ENCODE measurements at places on chromosomes 2 and 18.

- DNase-seq, result no peak
Observed at GRCh38 chr2:170477630-170478029, 237.5 kb upstream of the SP5 start.

- DNase-seq, result no peak
Observed at GRCh38 chr18:31436825-31437224, 10.7 kb upstream of the DSG3 start.

GRCh38 chr2:98541489-98541888, 66.8 kb downstream of the COA5 start:
- no peak for DNase-seq

- no peak for DNase-seq
Observed at GRCh38 chr2:235293061-235293460, 200.8 kb upstream of the AGAP1 start.

DNA sequence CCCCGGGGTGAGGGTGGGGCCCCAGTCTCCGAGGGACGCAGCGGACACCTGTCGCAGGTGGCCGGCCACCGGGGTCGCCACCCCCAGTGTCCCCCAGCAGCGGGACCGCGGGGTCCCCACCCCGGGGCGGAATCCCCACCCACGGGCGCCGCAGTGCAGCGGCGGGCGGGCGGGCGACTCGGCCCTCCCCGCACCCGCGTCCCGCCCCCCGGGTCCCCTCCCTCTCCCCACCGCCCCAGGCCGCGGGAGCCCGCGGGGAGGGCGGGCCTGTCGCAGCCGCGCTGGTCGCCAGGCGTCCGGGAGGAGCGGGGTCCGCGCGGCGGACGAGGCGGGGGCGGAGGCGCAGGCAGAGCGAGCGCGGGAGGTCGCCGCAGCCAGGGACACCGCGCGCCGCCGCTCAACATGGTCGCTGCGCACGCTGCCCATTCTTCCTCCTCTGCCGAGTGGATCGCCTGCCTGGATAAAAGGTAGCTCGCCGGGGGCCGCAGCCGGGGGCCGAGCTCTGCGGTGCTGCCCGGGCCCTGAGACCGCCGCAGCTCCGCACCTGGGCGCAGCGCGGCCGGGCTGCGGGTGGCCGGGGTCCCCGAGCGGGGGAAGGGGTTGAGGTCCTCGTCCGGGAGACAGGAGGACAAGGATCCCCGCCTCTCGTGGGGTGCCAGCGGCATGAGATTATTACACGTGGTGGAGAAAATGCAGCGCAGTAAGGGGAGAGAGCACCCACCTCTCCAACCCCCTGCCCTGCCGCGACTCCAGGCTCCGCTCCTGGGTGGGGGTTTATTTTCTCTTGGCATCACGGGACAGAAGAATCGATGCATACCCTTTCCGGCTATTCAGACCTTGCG, at the start of gene RAPGEF4:
RAPGEF4 (plus strand) TSS at position 264 of the 842 bp plus-strand sequence; CDS start at position 403, 139 bp downstream.
- no peak for DNase-seq

GRCh38 chr18:64164883-64165282, 16.0 kb upstream of the LINC00305 start:
- no peak for DNase-seq

GRCh38 chr2:8577573-8577972, 104.3 kb upstream of the ID2 start:
- DNase-seq, result no peak

DNA sequence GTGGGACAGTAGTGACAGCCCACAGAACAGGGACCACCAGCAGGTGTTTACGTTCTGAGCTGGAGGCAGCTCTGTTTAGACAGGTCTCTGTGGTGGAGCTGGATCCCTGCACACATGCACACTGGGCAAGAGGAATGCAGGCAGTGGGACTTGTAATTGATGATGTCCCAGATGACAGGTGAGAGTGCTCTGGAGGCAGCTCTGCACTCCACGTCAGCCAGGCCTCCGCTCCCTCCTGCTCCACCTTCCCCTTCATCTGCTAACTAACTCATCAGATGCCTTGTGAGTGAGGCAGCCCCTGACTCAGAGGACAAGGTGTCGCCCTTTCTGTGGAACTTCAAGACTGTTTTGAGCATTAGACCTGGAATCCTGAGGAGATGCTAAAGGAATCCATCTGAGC, 53.2 kb downstream of the SH3YL1 start:
- DNase-seq, result no peak

DNA sequence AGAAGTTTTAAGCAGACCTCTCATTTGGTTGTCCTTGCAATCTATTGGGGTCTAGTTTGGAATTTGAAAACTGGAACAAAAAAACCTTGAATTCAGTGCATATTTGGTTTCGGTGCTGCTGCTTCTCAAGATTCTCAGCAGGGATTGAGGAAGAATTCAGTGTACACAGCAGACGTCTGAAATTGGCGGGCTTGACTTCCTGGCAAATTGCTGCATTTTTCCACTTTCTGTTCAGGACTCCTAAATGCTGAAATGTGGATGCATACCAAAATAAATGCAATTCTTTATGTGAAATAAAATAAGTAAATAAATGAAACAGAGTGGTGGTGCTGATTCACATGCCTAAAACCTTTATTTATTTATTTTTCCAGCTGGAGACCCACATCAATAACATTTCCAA, 332.4 kb upstream of the KYNU start:
- DNase-seq, result no peak

DNA sequence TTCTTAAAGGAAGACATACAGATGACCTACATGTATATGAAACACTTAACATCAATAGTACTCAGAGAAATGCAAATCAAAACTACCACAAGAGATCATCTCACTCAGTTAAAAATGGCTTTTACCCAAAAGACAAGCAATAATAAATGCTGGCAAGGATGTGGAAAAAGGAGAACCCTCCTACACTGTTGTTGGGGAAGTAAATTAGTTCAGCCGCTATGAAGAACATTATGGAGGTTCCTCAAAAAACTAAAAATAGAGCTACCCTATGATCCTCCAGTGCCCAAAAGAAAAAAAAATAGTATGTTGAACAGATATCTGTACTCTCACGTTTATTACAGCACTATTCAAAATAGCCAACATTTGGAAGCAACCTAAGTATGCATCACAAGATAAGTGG, 1579.4 kb upstream of the TMEFF2 start:
- no peak for DNase-seq

DNA sequence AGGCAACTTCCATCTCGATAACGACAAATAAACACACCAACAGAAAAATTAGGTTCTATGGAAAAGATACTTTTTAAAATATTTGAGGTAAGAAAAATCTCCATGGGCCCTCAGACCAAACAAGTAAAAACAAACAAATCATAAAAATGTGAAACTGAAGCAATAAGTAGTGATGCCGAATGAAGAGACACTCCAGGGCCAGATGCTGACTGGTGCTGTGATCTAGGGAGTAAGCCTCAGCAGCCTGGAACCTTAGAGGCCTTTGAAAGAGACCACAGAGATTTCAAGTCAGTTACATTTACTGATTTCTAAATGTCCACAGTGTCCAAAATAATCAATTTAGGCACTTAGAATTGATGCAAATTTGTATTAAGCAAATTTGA, 1144.7 kb downstream of the CNTNAP5 start:
- DNase-seq, result no peak

DNA sequence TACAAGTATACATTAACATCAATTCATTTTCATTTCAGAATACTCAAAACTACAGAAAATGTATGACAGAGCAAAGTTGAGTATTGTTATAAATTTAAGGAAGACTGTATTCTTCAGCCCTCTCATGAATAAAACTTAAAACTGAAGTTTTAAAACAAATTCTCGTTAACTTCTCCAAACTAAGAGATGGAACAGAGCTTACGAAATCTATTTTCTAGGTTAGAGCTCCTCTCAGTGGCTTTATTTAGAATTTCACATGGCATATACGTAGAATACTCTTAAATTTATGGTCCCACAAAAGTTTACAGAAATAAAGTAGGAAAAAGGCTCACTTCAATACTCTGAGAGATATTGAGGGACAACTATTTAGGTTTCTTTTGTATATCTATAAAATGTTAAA, 612.1 kb downstream of the KCNJ3 start:
- no peak for DNase-seq

GRCh38 chr2:241432824-241433448, 75.4 kb downstream of the STK25 start:
- no peak for DNase-seq

GRCh38 chr2:177733-178132, 86.1 kb downstream of the SH3YL1 start:
- DNase-seq, result no peak

DNA sequence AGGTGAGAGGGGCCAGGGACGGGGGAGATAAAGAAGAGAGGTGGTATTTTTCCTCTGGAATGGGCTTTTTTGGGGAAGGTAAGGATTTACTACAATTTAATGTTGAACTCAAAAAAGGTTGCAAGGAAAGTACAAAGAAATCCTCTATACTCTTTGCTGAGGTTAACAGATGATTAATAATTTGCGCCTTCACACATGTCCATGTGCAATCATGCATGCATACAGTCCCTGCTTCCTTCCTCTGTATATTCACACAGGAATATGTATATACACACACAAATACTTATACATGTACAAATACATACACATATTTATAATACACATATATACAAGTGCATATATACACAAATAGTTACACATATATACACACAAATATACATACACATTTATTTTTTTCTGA, 193.4 kb downstream of the NBAS start:
- DNase-seq, result no peak

DNA sequence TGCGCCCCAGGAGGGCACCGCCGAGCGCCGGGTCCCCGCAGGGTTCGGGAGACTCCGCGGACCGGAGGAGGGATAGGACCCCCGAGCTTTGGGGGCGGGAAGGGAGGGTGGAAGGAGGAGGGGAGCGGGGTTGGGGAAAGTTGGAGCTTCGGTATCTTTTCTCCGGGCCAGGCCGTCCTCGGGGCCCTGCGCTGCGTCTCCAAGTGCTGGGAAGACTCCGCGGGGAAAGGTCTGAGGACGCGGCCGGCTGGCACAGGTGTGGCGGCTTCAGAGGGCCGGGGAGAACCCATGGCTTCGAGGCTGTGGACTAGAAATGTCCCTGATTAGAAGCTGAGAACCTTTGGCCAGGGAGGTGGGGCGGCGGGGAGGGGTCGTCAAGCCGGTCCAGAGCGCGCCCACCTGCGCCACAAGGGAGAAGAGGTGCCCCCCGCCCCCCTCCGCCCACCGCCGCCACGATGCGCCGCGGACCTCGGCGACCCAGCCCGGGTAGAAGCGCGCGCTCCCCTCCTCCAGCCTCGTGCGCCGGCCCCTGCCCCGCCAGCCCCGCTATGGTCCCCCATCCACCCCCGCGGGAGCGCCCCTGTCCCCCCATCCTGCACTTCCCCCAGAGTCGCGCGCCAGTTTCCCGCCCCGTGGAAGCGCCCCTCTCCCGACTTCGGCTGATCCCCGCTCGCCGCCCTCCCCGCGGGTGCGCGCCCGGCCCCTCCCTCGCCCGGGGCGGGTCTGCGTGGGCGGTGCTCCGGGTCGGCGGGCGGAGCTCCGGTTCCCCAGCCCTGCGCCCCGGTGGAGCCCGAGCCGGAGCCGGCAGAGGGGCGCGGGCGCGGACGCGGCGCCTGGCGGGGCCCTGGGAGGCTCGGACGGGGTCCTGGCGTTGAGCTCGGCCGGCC, at the start of gene SNTG2:
SNTG2 (plus strand) TSS at position 770 of the 887 bp plus-strand sequence. CDS start 148 bp downstream, outside the sequence.
- DNase-seq, result no peak

GRCh38 chr2:55862246-55862645, 61.3 kb downstream of the EFEMP1 start:
- no peak for DNase-seq

DNA sequence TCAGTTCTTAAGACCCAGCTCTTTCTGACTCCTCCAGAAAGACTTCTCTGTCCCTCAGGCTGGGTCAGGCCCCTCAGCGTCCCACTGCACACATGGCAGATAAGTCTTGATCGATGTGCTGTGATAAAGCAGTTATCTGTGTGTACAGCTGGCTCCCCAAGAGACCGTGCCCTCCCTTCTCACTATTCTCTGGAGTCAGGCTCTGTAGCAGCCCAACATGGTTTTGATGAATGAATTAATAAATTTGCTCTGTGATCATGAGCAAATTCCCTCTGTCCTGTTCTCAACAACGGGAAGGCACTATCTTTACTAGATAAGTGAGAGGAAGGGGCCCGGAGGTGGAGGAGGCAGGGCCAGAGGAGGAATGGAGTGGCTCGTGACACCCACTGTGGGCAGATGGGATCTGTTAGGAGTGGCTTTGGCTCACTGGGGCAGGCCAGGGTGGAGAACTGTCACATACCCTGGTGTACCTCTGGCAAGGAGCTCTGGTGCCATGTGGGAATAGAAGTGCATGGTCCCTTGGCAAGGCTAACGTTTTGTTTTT, 48.3 kb downstream of the ZFP36L2 start:
- no peak for DNase-seq

- DNase-seq, result no peak
Observed at GRCh38 chr18:40577239-40577980, 1377.6 kb upstream of the PIK3C3 start.
